ENCODE measurements at places on chromosomes 11 and 22.

DNA sequence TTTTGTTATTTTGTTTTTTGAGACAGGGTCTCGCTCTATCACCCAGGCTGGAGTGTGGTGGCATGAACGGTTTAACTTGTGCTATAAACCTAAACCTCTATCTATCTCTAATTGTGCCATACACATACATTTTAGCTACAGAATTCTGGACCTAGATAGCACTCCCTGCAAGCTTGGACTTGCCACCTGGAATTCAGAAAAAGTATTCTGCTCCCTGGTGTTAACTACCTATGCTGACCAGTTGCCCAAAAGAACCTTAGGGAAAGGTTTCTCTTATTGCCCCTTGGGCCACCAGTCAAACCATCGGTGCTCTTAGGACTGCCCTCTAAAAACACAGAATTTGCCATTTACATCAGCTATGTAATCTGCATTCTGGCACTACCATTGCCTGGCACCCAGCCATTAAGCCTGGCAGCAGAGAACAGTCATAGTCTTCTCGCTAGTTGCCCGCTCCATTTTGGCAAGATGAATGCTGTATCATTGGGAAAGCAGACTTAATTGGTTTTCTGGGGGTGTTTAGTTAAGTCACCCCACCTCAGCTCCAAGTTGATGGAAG, 55.3 kb downstream of the ETS1 start:
- DNase-seq = no peak

DNA sequence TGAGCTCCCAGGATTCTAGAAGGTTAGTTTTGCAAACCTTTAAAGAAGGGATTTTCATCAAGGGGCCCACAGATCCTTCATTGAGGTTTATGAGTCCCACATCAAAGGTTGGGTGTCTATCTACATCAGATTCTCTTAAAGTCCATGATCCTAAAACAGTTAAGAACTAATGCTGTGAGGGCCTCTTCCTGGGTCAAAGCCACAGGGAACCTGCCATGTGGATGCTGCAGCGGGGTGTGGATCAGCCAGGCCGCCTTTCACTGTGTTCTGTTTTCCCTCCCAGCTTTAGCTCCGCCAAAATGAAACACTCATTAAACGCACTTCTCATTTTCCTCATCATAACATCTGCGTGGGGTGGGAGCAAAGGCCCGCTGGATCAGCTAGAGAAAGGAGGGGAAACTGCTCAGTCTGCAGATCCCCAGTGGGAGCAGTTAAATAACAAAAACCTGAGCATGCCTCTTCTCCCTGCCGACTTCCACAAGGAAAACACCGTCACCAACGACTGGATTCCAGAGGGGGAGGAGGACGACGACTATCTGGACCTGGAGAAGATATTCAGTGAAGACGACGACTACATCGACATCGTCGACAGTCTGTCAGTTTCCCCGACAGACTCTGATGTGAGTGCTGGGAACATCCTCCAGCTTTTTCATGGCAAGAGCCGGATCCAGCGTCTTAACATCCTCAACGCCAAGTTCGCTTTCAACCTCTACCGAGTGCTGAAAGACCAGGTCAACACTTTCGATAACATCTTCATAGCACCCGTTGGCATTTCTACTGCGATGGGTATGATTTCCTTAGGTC, 5.3 kb downstream of the SERPIND1 start:
- DNase-seq = no peak

DNA sequence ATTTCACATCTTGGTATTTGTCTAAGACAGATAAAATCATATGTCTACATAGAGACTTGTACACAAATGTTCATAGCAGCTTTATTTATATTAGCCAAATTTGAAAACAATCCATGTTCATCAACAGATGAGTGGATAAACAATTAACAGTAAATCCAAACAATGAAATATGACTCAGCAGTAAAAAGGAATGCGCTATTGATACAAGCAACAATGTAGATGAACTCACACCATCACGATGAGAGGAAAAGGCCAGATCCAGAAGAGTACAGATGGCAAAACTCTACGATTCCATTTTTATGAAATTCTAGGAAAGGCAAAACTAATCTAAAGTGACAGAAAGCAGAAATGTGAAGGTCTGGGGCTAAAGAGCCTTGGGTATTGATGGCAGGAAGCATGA, 384.3 kb downstream of the NTM start:
- no peak for DNase-seq

DNA sequence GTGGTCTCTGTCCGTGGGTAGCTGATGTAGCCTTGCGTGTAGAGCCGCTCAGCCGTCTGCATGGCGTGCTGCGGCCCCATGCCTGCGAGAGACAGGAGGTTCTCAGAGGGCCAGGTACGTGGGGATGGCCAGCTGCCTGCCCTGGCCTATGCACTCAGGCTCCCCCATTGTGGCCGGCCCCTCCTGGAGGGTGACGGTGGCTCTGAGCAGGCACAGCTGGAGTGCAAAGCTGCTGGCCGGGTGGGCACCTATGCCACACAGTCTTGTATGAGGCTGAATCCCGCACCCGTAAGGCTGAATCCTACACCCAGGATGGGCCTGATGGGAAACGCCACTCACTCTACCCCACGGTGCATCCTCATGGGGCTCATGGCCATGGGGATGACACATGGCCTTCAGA, 11.6 kb upstream of the PPM1F start:
- DNase-seq = no peak

GRCh38 chr11:85947431-85948272, 92.5 kb downstream of the CCDC83 start:
- DNase-seq = peak; percentile 96

- no peak for DNase-seq
These were observed 724.2 kb downstream of the BRD1 start for GRCh38 chr22:49103314-49104059.

- DNase-seq = no peak
These were observed 98.3 kb upstream of the TP53AIP1 start for GRCh38 chr11:129040934-129041333.

- no peak for DNase-seq
These were observed 18.4 kb downstream of the PSMD13 start for GRCh38 chr11:255176-255575.

- DNase-seq = no peak
These were observed 87.0 kb upstream of the CRYBB3 start for GRCh38 chr22:25112538-25113253.
